Activated naive CD4-positive, alpha-beta T cell treated with Interleukin-2 at 50 U/mL for 16 hours (primary cell): ENCODE measurements at places on chromosomes 1 and 21.

DNA sequence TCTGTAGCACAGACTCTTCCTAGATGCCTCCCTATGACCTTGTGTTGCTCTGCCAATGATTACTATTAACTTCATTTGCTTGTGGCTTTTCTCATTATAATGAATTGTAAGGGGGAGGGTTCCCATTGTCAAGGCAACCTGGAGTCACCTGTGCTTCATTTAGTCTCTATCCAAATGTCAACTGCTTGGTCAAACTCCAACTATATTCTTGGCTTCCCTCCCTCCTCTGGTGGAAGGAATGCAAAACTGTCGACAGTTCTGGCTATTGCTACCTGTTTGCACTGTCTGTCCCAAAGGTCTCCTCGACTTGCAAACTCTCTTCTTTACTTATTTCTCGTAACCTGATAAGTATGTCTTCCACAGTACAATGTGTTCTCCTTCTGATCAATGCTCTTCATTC, 100.3 kb downstream of the CACNA1E start:
- no peak for DNase-seq

GRCh38 chr1:117959364-117959763, 29.8 kb downstream of the WDR3 start:
- DNase-seq, result no peak

DNA sequence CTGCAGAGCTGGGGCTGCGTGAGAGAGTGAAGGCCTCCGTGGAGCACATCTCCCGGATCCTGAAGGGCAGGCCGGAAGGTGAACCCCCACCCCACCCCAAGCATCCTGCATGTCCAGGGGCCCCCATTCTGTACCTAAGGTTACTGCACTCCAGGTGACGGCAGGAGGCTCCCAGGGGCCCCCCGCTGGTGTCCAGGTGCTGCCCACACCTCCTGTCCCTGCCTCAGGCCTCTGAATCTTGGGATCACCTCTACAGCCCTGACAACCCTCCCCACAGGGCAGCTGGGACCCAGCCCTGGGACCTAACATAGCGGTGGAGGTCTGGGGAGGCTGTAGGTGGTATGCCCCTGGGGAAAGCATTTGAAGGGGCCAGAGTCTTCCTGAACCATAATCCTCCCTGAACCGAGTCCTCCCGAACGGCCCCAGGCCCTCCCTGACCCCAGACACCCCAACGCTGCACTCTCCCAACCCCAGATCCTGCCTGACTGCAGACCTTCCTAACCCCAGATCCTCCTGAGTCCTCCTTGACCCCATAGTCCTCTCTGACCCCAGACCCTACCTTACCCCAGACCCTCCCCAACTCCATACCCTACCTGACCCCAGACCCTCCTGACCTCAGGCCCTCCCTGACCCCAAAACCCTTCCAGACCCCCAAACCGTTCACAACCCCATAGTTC, 33.5 kb downstream of the TRIM11 start:
- no peak for DNase-seq

GRCh38 chr1:149931212-149931790, 3.7 kb upstream of the SF3B4 start:
- no peak for DNase-seq

GRCh38 chr1:7299994-7300393, 471.1 kb upstream of the VAMP3 start:
- DNase-seq, result no peak

DNA sequence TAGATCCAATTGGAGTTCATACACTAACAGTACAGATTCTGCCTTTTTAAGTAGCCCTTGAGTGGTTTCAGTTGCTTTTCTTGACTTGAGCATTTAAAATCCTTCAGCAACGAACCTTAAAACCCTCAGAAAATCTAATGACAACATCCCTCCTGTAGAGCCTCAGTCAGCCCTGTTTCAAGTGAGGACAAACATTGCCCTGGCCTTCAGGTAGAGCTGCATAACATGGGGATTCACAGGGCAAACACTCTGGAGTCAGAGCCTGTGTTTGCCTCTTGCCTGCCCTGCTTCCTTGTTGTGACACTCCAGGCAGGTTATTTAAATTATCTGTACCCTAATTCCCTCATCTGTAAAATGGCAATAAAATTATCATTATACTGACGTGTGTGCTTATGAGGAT, 96.1 kb upstream of the KCNA3 start:
- no peak for DNase-seq

GRCh38 chr1:181936768-181937581, 124.5 kb downstream of the ZNF648 start:
- peak; percentile 13 for DNase-seq

DNA sequence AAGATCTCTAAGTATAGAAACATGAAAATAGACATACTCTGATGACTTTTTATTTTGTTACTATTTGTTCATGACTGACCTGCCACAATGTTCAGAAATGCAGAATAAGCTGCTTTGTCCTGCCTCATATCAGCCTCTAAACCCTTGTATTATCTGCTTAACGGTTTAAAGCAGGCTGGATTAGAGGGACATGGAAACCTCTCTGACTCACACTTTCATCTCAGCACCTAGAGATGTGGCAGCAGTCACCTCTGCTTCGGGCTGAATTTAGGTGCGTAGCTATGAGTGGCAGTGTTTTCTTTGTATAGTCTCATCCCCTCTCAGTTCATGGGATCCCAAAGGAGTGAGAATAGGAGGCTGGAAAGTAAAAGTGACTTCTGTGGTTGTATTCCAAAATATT, 255.4 kb downstream of the RGS7 start:
- DNase-seq, result no peak

DNA sequence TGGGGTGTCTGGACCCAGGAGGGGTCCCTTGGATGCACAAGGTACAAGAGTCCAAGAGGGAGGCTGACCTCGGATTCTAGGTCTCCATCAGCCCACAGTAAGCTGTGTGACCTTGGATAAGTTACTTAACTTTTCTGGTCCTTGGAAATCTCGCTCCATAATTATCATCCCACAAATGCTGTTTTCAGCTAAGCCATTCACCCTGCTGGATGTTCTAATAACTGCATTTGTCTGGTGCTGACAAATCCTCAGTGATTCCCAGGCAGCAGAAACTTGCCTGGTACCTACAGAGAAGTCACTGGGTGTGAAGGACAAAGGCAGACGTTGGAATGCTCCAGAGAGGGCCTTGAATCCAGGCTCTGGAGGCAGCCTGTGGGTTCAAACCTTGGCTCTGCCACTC, 89.7 kb downstream of the IGSF21 start:
- DNase-seq, result no peak
